ENCODE measurements at places on chromosomes 4 and X.

- peak; percentile 29 for DNase-seq
These were observed 367.8 kb downstream of the GASK1B start for GRCh38 chr4:157804986-157805385.

DNA sequence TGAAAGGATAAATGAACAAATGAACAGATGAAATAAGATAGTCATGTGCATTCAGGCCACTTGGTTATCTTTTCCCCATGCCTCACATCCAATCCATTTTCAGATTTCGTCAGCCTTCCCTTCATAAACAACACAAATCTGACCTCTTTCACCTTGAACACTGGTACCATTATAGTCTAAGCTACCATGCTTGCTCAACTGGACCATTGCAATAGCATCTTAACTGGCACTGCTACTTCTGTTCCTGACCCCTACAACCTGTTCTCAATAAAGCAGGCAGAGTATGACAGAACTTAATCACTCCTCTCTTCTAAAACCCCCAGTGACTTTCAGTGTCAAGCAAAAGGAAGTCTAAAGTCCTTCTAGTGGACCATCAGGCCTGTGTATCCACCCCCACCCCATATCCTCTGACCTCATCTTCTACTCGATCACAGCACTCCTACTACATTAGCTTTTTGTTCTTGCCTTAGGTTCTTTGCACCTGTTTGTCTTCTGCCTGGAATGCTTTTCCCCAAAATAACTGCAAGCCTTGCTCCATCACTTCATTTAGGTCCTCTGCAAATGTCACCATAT lies 40.7 kb downstream of the LARP7 start:
- no peak for DNase-seq

DNA sequence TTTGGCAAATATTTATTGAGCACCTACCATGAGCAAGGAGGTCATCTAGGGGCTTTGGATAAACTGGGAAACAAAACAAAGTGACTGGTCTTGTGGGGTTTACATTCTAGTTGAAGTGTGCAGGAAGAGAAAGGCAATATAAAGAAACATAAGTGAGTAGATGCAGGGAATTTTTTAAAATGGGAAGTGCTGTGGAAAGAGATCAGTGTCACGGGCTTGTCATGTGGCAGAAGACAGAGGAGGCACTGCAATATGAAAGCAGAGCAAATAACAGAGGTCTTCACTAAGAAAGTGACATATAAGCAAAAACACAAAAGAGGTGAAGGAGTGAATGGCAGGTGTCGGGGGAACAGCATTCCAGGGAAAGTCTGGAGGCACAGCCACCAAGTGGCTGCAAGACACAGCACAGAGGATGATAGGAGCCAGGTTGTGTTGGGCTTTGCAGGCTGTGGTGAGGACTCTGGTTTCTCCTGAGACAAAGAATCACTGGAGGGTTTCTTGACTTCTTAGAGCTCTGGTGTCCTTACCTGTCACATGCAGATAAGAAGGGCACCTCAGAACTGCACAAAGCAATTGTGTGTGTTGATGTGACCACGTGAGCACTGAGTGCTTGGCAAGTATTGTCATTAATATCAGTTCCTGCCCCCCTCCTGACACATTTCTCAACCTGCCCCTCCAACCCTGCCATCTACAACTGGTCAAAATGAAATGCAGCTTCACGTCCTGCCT lies 143.5 kb downstream of the TSPAN5 start:
- DNase-seq: no peak

GRCh38 chr4:167989815-167990214 lies 102.5 kb upstream of the ANXA10 start:
- no peak for DNase-seq

GRCh38 chr4:165106518-165106917 lies 6.1 kb downstream of the TMEM192 start:
- no peak for DNase-seq

All from renal cortical epithelial cell (primary cell).